Cerebellar nuclear complex (tissue), 1 donor: ENCODE measurements at places on chromosomes 6 and 20.

- DNase-seq: no peak
These were observed 116.6 kb downstream of the JARID2 start for GRCh38 chr6:15362274-15363160.

DNA sequence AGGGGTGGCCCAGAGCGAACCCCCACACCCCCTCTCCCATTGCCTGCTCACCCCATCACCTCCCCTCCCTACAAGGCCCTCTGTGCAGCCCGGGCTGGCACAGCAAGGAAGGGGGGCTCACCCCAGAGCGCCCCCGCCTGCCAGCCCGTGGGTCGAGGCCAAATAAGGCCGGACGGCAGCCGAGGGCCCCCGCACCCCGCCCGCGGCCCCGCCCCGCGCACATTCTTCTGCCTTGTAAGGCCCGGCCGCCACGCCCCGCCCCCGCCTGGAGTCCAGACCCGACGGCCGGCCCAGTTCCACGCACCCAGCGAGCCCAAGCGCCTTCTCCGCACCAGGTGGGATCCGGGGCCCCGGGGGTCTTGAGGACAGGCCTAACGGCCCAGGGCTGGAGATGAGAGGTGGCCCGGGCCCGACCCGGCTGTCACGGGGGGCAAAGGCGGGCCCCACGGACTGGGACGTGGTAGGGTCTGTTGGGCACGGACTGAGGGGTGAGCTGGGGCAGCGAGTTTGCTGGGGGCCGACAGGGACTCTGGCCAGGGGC lies at the start of gene MYL9:
Gene MYL9, plus strand, starts transcription at position 293 of the 541 bp plus-strand sequence. CDS start 3,366 bp downstream, outside the sequence.
- no peak for DNase-seq

DNA sequence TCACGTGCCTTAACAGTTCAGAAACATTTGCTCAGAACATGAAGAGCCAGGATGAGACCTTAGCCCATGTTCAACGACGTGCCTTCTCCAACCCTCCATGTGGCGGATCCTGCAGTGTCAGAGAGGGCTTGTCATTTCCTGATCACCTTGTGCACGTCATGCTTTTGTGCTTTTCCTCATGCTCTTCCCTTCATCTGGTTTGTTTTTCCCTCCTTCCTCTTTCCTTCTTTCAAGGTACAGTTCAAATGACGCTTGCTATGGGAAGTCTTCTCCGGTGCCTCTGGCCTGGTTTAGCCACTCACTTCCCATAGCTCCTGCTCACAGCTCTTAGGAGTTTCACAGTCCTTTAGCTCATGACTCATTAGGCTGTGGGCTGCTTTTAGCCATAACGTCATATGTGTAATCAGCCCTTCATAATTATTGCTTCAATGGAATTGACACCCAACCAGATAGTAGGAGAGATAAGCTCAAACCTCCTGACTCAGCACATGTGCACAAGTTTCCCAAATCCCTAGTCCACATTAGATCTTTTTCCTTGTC lies 102.7 kb upstream of the CNKSR3 start:
- no peak for DNase-seq

GRCh38 chr6:87731818-87732661 lies 30.0 kb upstream of the AKIRIN2 start:
- no peak for DNase-seq
